ENCODE measurements at places on chromosomes 7 and 10.

DNA sequence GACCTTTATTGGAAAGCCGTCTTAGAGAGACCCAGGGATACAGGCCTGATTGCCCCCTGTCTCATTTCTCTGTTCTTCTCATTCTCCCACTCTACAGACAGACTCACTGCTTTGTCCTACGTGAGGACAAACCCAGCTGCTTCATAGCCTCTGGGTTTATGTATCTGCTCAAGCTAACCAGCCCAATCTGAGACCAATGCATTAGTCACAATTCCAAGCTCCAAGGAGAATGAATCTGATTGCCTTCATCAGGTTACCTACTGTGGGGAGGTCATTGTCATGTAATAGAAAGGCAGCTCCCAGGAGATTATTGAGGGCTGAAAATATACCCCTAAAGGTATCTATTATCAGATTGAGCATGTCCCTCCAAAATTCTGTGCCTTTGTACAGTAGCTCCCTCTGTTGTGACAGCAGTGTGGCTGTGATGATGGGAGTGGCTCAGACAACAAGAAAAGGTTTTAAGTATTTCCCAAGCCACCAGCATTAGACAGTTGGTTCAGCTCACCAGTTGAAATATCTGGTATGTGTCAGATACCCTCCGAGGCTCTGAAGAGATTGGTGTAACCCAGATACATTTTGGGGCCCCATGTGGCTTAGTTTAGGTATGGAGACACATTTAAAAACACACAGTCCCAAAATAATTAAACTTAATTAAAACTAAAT is 123.1 kb upstream of the EEPD1 start:
- DNase-seq = no peak

GRCh38 chr7:43890468-43890867 is 15.9 kb downstream of the URGCP start:
- DNase-seq = no peak

DNA sequence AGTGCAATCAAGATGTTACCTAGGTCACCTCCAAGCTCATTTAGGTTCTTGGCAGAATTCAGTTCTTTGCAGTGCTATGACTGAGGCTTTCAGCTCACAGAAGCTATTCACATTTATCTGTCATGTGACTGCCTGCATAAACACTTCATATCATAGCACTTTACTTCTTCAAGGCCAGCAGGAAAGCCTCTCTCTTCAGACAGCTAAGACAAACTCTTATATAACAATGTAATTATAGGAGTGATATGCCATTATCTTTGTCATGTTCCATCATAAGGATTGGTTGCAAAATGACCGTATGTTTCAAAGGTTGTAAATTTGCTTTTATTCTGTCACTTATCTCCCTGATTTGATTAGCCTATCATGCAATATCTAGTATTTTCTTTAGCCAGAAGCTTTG is 78.8 kb upstream of the TMEM196 start:
- DNase-seq = no peak

- no peak for DNase-seq
These were observed 27.2 kb downstream of the NUDCD3 start for GRCh38 chr7:44463169-44463808.

Measured in H4 (cell line).